NCI-H1417 treated with DMSO at 0.1 percent for 48 hours (cell line): ENCODE measurements at places on chromosomes 2 and 18.

DNA sequence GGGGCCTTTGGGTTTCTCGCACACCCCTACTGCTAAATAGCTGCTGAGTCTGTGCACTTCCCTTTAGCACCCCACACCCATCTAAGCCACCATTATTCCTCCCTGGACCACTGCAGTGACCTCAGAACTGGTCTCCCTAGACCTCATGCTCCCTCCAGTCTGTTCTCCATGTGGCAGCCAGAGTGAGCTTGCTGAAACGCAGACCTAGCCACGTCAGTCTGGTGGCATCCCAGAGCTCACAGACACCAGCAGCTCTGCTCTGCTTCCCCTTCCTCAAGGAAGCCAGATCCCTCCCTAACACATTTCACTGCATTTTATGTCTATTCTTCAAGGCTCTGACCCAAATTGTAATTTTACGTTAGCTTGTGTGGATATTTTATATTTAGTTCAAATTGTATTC, 144.4 kb downstream of the DYSF start:
- no peak for DNase-seq

DNA sequence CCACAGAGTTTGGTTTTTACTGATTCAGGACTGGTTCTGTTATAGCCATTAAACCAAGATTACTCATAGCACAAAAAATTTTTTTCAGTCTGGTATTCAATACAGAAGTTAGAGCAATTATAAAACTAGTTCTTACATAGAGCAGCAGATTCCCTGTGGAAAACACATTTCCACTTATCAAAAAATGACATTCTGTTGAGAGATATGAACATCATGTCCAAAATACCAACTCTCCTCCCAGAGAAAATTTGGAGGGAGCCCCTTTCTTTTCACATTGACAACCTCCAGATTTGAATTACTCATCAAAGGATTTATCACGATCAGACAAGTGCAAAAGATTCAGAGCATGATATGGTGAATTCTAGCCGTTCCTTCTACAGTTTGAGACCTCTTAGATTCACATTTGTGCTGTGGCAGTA, 126.8 kb upstream of the SERPINE2 start:
- DNase-seq = no peak

- no peak for DNase-seq
These were observed 34.7 kb upstream of the ADAM23 start for GRCh38 chr2:206408323-206409320.

DNA sequence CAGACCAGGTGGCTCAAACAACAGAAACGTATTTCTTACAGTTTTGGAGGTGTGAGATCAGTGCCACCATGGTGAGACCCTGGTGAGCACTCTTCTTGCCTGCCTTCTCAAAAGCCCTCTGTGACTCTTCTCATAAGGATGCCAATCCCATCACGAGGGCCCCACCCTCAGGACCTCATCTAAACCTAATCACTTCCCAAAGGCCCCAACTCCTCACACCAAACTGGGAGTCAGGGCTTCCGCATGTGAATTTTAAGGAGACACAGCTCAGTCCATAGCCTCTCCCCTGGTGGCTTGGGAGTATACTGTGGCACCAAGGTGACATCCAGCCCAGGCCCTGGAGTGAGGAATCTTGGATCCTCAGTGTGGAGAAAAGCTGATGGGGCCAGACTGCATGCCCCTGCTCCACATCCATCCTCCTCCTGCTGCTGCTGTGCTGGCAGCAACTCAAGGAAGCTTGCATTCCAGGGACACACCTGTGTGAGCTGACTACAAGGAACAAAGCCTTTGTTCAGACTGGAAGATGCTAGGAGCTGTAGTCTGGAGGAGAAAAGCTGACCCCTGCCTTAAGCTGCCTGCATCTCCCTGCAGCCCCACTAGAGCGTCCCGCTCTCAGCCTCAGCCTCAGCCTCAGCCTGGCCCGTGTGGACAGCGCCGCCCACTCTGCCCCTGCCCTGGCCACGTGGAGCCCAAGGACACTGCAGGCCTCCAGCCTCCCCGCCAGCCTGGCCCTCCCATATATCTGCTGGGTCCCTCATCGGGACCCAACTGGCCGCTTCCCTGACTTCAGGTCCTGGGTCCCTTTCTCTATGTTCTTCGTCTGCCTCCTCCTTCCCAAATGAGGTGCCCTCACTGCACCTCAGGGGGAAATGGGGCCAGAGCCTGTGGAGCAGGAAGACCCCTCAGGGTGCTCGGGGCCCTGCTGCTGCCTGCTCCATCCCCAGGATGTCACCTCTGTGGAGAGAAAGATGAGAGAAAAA, 87.8 kb upstream of the RAB6C start:
- DNase-seq = no peak

- no peak for DNase-seq
These were observed 115.2 kb downstream of the ZEB2 start for GRCh38 chr2:144404586-144405314.

DNA sequence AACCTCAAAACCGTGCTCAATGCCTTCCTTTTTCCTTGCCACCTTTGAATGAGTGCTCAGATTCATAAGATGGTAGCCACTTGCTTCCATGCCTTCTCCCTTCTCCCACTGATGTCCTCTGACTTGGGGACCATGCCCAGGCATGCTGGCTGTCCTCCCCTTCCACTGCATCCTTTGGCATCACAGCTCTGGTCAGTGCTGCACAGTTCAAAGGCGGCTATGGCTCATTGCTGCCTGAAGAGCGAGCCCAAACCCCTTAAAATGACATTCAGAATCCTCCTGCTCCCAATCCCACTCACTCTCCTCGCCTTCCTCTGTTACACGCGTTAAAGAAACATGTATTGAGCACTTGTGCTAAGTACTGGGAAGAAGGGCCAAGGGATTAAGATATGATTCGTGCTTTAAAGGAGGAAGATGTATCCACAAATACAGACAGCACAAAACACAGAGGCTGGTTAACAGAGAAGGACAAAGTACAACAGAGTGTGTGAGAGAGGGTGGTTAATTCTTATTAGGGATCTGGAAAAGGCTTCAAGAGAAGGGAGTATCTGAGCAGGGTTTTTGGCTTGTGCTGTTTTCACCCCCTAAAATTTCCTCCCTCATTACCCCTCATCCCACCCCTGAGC, 81.8 kb downstream of the CERKL start:
- DNase-seq = no peak
